ENCODE measurements at places on chromosomes 3 and 15. TPM values are rescaled to one million over a fixed set of nuclear protein-coding genes. Genes with fewer than 3 reads are reported as not detected.

LOXL1 gene
- 5.8 TPM for total RNA-seq

CCDC39 gene
- not detected for total RNA-seq

IL5RA gene
- total RNA-seq = not detected

GPR149 gene
- not detected for total RNA-seq

ANKDD1A gene
- 1.6 TPM for total RNA-seq

STRA6 gene
- 1.5 TPM for total RNA-seq

GPX1 gene
- total RNA-seq = 296 TPM

UBA3 gene
- 47.8 TPM for total RNA-seq

ISLR gene
- 2.2 TPM for total RNA-seq

CKMT1B gene
- 50.7 TPM for total RNA-seq

SNX22 gene
- 0.28 TPM for total RNA-seq

MEIS2 gene
- total RNA-seq = 10.3 TPM

IQCF6 gene
- total RNA-seq = not detected

MUSTN1 gene
- 0.40 TPM for total RNA-seq

ARL6 gene
- total RNA-seq = 3.5 TPM

KLHL40 gene
- total RNA-seq = not detected

GNAI2 gene
- total RNA-seq = 92.0 TPM

RFC4 gene
- total RNA-seq = 18.2 TPM

SYNPR gene
- not detected for total RNA-seq

TGM5 gene
- 13.5 TPM for total RNA-seq

COL6A6 gene
- 0.08 TPM for total RNA-seq

GOLGA6L10 gene
- 3.9 TPM for total RNA-seq

CFAP20DC gene
- 8.7 TPM for total RNA-seq

FEZF2 gene
- not detected for total RNA-seq

HYKK gene
- total RNA-seq = 4.3 TPM

ZDHHC23 gene
- 3.0 TPM for total RNA-seq

PAK6 gene
- total RNA-seq = 25.3 TPM

TRANK1 gene
- 4.3 TPM for total RNA-seq

SLC22A13 gene
- total RNA-seq = 0.64 TPM

NRROS gene
- total RNA-seq = 0.40 TPM

SLC12A1 gene
- total RNA-seq = not detected

CCR4 gene
- 0.40 TPM for total RNA-seq

SCN11A gene
- 0.04 TPM for total RNA-seq

ATP10A gene
- 0.44 TPM for total RNA-seq

ANKRD63 gene
- total RNA-seq = not detected

ZSCAN29 gene
- 15.4 TPM for total RNA-seq

CCDC32 gene
- 13.9 TPM for total RNA-seq

ZBTB47 gene
- 3.7 TPM for total RNA-seq

DLL4 gene
- total RNA-seq = 1.1 TPM

LRTM1 gene
- total RNA-seq = not detected

MESP1 gene
- 0.44 TPM for total RNA-seq

MYEF2 gene
- total RNA-seq = 0.56 TPM

NMNAT3 gene
- total RNA-seq = 5.4 TPM
